Neural crest cell (in vitro differentiated cells): ENCODE measurements at places on chromosomes 1 and 21. TPM values are rescaled to one million over a fixed set of nuclear protein-coding genes. Genes with fewer than 3 reads are reported as not detected.

DNA sequence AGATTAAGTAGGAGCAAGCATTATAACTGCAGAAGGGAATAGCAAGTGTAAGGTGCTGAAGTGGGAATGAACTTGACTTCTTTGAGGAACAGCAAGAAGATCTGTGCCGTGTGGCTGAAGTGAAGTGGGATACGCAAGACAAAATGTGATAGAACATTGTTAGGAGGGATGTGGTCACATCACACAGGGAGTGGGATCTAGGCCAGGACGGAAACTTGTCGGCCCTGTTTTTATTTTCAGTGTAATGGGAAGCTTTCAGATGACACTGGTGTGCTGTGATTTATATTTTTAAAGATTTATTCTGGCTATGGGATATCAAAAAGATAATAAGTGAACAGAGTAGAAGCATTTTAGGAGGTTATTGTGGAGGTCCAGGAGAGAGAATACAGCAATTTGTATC lies 116.4 kb downstream of the PLA2G4A start:
- no peak for DNase-seq

DNA sequence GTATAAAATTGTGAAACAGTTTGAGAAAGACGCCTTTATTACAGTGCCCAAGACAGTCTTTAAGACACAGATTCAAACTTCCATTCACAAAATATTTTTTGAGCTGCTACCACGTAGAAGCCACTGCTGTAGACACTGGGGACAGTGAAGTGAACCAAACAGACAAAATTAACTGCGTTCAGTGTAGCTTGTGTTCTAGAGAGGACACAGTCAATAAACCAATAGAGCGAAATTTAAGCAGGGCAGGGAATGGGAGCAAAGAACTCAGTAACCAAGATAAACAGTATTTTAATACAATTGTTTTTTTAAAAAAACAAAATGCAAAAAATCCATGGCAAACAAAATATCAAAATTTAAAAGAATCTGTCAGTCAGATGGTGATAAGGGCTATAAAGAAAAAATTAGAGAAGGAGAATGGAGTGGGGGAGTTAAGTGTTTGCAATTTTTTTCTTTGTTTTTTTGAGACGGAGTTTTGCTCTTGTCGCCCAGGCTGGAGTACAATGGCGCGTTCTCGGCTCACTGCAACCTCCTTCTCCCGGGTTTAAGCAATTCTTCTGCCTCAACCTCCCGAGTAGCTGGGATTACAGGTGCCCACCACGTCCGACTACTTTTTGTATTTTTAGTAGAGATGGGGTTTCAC lies 719 bp upstream of the PARS2 start:
- no peak for DNase-seq

DNA sequence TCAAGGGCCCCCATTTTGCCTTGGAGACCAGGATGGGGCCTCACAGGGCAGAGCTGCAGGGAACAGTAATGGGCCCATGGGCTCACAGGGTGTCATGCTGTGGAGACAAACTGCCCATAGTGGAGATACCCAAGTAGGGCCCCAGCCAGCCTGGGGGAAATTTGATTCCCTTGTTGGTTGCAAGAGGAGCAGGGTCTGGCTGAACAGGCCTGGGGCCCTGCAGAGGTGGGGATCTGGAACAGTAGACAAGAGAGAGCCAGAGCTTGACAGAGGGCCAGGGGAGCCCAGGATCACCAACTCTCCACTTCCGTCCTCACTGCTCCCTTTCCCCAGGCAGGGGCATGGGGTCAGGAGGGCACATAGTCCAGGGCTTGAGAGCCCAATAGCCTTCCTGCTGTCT lies 8.7 kb downstream of the S100B start:
- DNase-seq: no peak

DNA sequence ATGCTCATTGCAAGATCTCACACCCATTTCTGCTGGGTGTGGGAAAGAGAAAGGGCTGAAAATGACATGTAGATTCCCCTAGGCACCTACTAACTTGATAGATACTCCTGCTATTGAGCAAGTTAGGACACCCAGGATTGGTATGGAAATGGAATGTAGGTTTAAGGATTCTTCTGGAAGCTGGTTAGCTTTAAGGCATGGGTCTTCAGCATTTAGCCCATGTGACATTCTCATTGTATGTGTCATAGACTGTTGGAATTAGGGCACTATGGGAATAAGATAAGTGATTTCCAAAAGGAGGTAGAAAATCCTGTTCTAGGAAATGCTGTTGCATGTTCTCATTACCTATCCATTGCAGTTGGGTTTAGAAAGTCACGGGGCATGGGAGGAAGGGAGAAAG lies 76.2 kb downstream of the DISC1 start:
- no peak for DNase-seq

DNA sequence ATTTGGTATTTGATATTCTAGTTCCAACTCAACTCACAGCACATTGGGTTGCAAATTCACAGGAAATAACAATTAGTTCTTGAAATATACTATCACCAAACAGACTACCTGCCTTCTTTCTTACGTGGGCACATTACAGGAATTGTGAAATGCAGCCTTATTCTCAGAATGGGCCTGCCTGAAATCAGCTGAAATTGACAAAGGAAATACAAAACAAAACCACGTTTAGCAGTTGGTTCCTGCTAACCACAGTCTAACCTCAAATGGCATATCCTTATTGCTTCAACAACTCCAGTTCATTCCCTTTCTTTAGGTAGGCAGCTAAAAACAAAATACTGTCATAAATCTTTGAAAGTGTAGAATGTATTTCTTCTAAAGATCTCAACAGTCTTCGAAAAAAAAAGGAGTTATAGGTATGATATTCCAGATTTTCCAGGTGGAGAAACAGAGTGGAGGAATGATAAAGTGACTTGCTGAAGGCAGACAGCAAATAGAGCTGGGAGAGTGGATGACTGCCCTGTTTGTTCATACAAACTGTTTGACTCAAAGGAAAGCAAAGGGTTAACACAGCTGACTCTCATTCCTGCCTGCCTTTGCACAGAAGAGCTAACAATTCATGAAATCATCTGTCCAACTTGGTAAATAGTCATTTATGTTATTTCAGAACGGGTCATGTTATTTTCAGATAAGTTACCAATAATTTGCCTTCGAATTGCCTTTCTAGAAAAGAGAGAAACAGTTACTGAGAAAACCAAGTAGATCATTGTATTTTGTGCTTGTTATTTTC lies 1.6 kb upstream of the GREM2 start:
- no peak for DNase-seq

DNA sequence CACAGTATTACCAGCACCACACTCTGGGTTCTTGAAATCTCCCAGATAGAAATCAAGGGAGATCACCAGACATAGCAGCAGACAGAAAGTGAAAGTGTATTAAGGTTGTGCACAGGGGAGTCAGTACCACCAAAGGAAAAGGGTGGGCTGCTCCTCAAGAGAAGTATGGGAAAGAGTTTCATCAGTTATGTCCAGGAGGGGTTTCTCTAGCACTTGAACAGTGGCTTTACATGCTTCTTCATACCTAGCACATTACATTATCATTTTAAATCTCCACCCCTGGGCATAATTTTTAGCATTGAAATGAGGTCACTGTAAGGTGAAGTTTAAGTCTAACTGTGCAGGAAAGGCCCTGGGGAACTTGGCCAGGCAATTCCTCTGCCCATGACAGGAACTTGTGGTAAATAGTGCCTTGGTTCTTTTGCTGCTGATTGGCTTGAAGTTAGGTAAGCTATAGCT lies 601.0 kb downstream of the NUF2 start:
- no peak for DNase-seq

ISG20L2 gene
- total RNA-seq: 47.0 and 52.7 TPM in 2 replicates

S100A1 gene
- total RNA-seq: not detected in 2 replicates
